Bone marrow (tissue), 2 donors: ENCODE measurements at places on chromosomes 3 and 15.

DNA sequence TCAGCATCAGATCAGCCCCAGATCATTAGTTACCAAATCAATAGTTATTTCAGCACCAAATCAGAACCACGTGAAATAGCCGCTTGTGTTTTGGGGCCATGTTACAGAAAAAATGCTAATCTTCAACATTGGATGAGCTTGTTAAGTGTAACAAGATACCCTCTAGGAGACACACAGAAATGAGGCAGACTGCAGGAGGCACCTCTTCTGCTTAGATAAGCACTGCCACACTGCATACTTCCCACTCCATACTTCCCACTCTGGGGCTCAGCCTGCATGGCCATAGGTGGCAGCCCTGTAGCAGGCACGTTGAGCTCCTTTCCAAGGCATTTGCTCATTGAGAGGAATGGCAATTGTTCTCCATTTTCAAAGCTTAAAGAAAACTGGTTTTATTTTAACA lies 73.3 kb downstream of the CHCHD6 start:
- no peak for DNase-seq

DNA sequence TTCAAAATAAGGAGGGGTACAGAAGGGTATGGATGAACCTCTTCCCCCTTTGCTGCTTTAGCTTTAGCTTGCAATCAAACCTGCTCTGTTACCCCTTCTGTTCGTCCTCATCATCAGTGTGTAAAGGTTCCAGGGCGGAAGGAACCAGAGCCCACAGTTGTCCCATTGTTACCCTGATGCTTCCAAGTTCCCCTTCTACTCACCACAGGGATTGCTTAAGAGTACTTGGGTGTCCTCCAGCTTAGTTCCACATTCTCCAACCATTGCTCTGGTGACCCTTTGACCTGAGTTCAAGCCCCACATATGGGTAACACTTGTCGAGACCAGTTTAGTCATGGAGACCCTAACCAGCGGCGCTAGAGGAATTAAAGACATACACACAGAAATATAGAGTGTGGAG lies 1080.1 kb upstream of the ALCAM start:
- no peak for DNase-seq

GRCh38 chr3:45657853-45658252 lies 31.3 kb upstream of the SACM1L start:
- DNase-seq, result no peak

DNA sequence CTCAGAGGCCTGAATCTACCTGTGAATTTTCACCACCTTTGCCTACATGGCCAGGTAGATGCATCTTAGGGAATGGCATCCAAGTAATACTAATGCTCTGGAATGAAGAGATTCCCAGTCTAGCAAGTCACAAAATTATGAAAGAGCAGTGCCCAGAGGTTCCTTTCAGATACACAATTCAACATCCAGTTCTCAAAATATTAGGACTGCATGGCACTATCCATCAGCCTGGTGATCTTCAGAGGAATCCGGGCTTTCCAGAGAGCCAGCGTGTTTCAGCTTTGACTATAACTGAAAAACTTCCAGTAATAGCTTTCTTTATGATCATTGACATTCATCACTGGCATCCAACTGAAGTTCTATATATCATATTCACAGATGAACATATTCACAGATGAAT lies 849.8 kb downstream of the AGBL1 start:
- no peak for DNase-seq

DNA sequence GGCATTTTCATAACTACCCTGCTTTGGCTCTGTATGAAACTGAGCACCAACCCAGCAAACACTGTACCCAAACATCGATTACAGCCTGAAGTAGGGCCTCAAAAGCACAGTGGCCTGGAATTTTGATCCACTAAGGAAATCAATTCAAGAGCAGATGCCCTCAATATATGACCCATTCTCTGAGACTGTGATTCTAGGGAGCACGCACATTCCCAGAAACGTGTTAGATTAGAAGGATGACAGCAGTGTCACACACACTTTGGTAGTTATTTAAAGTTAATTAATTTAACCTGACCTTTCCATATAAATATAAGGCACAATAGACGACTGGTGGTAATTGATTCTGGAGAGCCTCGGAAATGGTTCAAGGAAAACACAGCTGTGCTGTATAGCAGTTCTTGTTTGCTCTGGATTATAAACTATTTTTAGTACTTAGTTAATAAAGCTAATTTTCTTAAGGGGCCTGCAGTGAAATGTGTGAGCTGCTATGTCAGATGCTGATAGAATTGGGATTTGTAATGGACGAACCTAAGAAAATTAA lies 126.3 kb upstream of the ZNF385D start:
- DNase-seq, result no peak

- DNase-seq, result no peak
Measured at GRCh38 chr15:81449836-81450474, 75.9 kb upstream of the TMC3 start.

GRCh38 chr3:128515967-128516366 lies 23.0 kb upstream of the GATA2 start:
- DNase-seq, result no peak

DNA sequence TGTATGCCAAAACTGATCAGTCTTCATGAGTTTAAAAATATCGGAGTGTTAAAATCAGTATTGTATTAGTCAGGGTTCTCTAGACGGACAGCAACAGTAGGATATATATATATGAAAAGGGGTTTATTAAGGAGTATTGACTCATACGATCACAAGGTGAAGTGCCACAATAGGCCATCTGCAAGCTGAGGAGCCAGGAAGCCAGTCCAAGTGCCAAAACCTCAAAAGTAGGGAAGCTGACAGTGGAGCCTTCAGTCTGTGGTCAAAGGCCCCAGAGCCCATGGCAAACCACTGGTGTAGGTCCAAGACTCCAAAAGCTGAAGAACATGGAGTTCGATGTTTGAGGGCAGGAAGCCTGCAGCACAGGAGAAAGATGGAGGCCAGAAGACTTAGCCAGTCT lies 391.0 kb upstream of the CADM2 start:
- no peak for DNase-seq

- no peak for DNase-seq
Measured at GRCh38 chr3:182484682-182485081, 308.6 kb upstream of the ATP11B start.

DNA sequence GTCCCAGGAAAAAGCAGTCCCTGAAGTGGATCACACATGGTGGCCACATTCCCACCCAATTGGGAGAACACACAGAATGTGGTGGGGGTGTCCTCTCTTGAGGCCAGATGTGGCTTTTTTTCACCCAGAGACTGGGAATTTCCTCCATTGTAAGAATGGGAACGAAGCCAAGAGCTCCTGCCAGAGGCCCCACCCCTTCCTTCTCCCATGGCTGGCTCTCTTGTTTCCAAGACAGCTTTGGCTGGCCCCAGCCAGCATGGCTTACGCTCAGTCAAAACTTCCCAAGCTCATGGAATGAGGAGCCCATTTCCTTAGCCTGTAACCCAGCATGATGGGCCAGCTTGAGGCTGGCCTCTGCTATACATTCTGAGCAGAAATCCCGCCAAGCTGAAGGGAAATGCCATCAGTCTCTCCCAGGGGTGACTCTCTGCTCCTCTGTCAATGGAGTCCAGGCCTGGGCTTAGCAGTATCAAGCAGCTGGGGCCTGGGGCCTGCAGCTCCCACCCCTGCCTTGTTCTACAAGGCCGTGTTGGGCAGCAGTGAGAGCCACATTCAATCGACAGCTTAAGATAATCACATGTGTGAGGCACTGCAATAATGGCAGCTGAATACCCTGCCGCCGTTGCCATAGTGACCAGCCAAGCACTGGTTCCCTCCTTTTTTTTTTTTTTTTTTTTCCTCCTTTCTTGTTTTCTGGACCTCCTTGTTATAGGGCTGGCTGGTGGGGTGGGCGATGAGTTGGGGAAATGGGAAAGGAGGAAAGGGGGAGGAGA lies 142.4 kb downstream of the EPHB1 start:
- no peak for DNase-seq

GRCh38 chr15:27353856-27354255 lies 382.9 kb downstream of the GABRG3 start:
- no peak for DNase-seq

DNA sequence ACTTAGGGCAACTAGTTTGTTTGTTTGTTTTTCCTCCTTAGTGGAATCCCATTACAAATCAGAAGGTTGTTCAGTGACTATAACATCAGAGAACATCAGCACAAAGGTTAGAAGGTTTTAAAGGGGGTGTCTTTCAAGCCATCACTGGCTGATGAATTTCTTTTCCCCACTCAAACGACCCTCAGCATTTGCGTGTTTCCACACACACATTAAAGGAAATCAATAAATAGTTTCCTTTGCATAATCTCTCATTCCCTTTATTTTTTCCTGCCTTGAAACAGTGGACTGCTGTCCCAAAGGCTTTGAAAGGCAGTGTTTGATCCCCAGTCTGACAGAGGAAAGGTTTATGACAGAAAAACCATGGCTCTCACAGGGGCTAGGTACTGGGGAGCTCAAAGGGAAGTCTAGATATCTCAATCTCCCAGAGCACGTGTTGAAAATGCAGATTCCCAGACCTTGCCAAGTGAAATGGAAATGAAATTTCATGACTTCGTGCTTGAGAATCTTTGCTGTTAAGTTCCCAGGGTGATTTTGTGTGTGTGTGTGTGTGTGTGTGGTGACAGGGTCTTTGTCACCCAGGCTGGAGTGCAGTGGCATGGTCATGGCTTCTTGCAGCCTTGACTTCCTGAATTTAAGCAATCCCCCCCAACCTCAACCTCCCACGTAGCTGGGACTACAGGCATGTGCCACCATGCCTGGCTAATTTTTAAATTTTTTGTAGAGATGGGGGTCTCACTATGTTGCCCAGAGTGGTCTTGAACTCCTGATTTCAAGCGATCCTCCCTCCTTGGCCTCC lies 2.2 kb upstream of the INTS14 start:
- no peak for DNase-seq

- DNase-seq, result no peak
Measured at GRCh38 chr15:59160880-59161593, 45.6 kb upstream of the LDHAL6B start.
